ENCODE measurements at places on chromosomes 4 and X.

DNA sequence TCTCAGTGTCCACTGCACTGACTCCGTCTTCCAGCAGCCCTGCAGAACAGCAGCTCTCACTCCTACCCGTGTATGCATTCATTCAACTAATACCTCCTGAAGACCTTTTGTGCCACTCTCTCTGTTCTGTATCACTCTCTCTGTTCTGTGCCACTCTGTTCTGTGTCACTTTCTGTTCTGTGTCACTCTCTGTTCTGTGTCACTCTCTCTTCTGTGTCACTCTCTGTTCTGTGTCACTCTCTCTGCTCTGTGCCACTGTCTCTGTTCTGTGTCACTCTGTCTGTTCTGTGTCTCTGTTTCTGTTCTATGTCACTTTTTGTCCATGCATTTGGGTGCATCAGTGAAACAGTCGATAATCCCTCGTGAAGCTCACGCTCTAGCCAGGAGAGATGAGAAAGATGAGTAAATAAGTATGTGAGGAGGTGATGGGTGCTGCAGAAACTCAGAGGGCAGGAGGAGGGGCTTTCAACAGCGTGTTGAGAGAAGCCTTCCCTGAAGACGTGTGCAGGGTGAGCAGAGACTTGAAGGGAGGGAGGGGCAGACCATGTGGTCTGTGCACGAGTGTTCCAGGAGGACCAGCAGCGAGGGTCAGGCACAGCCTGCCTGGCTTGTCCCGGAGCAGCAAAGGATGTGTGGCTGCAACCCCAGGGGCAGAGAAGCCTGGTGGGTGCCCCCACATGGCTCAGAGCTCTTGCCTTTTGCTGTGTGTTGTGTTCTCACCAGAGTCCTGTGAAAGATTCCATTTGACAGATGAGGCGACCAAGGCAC, 8.9 kb downstream of the PIGG start:
- DNase-seq: no peak

DNA sequence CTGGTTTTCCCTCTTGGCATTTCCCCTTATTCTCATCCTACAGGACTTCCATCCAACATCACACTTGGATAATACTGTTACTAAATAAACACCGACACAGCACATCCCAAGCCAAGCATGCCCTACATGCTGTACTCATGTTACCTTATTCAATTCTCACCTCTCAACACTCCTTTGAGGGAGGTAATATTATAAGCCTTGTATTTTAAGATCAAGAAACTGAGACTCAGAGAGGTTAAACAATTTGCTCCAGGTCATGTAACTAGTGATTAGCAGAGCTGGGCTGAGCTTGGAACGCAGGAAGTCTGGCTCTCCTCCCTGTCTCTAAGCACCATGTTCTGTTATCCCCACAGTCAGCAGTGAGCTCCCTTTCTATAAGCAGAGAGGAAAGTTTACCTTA, 333.6 kb upstream of the IGFBP7 start:
- no peak for DNase-seq

DNA sequence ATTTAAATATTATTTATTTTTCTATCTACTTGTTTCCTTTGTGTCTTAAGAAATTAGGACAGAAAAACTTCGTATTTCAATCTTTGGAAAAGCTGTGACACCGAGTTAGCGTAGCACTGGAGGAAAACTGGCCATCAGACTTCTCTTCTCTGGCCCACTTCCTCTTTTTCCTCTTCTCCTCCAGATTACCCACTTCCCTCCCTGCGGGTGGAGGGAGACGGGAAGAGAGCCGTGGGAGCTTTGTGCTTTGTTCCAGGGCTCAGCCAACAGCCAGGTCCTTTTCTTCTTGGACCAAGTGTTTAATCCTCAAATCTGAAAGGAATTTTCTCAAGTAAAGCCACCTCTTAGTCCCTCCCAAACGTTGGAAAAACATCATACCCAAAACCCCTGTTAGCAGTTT, 29.7 kb downstream of the OFD1 start:
- DNase-seq: no peak

DNA sequence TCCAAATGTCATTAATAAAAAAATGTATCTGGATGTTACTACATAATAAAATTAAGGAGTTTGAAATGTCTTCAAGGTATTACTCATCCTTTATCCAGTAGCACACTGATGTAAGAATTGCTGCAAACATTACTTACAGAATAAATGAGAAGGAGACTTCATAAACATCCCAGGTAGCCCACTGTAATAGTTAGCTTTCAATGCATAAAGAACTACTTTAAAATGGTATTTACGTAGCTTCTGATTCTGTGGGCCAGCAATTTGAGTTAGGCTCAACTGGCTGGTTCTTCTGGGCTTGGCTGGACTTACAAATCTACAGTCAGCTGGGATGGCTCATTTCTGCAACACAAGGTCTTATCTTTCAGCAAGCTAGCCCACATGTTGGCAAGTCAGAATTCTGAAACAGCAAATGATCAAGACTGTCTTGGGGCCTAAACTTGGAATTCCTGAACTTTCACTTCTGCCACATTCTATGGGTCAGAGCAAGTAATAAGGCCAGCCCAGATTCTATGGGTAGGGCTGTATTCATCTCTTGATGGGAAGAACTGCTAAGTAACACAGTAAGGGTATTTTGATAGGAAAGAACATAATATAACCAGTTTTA, 522.5 kb downstream of the IQCM start:
- DNase-seq: no peak

DNA sequence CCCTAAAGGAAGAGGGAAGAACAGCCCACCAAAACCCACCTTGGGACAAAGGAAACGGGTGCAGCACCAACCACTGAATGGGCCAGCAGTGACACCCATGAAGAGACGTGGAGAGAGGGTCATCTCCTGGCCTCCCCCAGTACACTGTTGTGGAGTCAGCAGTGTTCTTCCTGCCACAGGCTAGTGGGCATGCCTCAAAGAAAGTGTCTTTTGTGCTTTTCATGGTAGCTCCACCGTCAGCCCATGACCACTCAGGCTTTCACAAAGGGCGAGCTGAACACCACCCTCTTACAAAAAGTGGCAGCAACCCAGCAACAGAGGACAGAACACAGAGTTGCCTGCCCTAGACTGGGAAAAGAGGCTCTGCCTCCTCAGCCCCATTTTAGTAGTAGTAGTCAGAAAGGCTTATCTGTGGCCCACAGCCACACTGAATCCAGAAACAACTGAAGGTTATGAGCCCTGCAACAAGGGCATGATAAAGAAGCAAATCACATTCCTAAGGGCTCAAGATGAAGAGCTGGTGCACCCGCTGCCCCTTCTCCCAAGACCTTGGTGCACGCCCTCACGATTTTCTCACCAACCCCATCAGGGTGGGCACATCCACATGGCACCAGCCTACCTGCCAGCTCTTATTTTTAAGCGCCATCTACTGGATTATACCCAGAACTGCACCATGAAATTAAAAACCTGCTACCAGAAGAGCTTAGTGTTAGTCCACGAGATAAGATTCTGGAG, 53.1 kb downstream of the RAB28 start:
- DNase-seq: no peak

DNA sequence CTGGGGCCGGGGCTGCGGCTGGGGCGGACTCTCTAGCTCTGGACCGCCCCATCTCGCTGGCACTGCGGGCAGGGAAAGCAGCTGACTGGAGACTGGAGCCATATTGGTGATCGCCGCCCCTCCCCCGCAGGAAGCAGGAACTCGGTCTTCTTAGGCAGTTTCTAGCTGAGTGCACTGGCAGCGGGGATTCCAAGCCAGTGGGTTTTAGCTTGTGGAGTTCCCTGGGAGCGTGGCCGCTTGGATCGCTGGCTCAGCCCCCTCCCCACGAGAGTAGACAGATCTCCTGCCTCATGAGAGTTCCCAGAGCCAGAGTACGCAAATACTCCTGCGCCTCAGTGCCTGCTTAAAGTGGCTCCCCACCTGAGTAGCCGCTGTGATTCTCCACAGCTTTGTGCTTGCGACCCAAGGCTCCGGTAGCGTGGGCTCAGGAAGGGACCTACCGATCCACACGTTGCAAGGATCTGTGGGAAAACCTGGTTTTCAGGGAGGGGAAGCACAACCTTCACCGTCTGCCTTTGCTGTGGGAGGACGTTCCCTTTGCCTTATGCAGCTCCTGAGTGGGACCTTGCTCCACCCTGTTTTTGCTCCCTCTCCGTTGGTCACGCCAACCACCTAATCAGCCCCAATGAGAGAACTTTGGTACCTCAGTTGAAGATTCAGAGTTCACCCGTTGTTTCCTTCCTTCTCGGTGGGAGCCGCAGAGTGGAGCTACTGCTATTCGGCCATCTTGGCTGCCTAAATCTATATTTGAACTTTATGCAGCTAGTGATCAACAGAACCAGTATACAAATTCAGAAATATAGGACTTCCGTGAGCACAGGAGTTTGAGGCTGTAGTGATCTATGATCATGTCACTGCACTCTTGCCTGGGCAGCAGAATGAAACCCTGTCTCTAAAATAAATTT, 803.9 kb upstream of the PCDH10 start:
- no peak for DNase-seq

DNA sequence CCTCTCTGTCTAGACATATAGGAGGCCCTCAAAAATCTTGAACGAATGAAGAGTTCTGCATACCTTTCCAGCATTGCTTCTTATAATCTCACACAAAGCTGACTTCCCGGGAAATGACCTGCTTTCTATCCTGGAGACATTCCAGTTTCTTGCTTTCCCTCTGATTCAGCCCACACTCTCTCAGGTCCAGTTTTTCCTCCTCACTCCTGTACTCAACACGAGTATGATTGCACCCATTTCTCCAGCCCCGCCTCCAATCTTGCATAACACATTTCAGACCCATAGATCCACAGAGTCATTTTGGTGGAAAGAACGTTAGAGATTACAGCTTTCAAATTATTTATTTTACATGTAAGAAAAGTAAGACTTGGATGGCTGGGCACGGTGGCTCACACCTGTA, 127.5 kb upstream of the TLR3 start:
- DNase-seq: no peak
